Aorta (tissue), 5 donors: ENCODE measurements at places on chromosomes 2 and 18. TPM values are rescaled to one million over a fixed set of nuclear protein-coding genes. Genes with fewer than 3 reads are reported as not detected.
A peak's percentile ranks its signal among the peaks of the same experiment; 100 is the strongest.

GRCh38 chr2:188720811-188721605, 253.2 kb upstream of the COL3A1 start:
- no peak overlapping the region for H3K4me3 ChIP-seq
- no peaks in the 10 kb centered on the region for H3K36me3 ChIP-seq
- no peaks in the 10 kb centered on the region for H3K27me3 ChIP-seq
- no peak for DNase-seq
- no peaks in the 10 kb centered on the region for H3K4me1 ChIP-seq

- no peaks in the 10 kb centered on the region for H3K4me1 ChIP-seq
- no peak overlapping the region for H3K4me3 ChIP-seq
- no peaks in the 10 kb centered on the region for H3K36me3 ChIP-seq
- no peak overlapping the region for H3K27ac ChIP-seq
These were observed 71.2 kb upstream of the CCBE1 start for GRCh38 chr18:59768409-59768808.

GRCh38 chr18:44668270-44668975, 12.3 kb upstream of the SETBP1 start:
- no peaks in the 10 kb centered on the region for H3K27me3 ChIP-seq
- no peak overlapping the region for H3K4me3 ChIP-seq
- H3K36me3 ChIP-seq: no peaks in the 10 kb centered on the region

DNA sequence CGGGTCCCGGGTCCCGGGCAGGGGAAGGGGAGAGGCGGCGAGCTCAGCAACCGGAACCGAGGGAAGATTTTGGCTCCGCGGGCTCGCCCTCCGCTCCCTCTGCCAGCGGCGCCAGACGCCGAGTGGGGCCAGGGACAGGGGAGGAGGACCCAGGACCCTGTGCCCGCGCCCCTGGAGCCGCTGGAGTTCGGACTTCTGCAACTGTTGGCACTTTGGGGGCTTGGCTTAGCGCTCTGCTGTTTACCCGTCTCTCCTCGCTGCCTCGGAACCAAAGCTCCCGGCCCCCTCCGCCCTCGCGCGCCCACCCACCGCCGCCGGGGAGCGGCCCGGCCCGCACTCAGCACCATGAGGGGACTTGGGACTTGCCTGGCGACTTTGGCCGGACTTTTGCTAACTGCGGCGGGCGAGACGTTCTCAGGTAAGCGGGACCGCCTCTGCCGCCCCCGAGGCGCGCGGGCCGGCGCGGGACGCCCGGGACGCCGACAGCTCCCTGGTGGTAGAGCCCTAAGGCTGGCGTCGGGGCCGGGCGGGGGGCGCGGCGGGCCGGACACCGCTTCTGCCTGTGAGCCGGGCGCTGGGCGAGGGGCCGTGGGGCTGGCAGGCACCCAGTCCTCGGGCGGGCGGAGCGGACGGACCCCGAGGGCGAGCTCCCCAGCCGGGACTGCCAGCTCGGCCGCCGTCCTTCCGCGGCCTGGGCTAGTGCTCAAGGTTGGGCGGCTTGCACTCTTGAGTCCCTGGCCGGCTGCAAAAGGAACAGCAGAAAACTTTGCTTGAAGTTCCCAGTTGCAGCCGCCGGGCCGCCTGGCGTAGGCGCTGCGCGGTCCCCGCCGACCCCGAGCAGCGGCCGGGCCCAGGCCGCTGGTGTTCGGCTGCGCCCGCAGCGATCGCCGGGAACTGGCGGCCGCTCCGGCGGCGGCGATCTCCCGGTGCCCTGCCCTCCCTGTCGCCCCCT, 634 bp downstream of the PTPRM start:
- H3K27ac ChIP-seq: peak overlapping the region; percentile 84
- no peaks in the 10 kb centered on the region for H3K27me3 ChIP-seq
- H3K4me1 ChIP-seq: no peaks in the 10 kb centered on the region
- no peaks in the 10 kb centered on the region for H3K36me3 ChIP-seq
- peak; percentile 77 for DNase-seq

DNA sequence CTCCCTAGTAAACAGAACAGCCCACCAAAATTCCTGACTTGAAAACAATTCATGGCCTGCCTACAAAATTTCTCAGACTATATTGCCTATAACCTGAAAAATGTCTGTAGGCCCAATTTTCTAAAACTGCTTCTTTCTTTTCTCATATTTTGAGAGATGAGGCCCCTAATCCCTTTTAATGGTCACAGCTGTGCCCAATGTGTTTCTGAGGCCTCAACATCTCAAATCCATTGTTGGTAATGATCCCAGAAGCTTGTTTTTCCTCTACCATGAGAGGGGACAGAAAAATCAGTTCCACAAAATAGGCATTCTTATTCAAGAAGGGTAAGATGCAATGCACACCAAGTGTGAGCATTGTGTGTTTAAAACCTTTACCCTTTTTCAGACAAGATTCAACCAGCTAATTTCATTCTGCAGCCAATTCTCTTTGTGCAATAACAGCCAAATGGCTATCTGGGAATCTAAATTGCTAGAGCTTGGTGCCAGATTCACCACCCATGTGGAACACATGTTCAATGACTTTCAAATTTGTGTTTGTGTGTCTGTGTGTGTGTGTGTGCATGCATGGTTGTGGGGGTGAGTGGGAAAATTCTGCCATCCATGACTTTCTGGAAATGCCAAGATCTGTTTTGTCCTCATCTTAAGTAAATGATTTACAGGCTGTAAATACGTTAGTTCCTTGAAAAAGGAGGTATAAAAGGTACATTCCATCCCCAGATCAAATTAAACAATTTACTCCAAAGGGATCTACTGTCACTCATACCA, 319.5 kb downstream of the TNS1 start:
- H3K27me3 ChIP-seq: no peaks in the 10 kb centered on the region
- no peak overlapping the region for H3K4me3 ChIP-seq
- H3K4me1 ChIP-seq: peaks cover 3% of the 10 kb centered on the region

DNA sequence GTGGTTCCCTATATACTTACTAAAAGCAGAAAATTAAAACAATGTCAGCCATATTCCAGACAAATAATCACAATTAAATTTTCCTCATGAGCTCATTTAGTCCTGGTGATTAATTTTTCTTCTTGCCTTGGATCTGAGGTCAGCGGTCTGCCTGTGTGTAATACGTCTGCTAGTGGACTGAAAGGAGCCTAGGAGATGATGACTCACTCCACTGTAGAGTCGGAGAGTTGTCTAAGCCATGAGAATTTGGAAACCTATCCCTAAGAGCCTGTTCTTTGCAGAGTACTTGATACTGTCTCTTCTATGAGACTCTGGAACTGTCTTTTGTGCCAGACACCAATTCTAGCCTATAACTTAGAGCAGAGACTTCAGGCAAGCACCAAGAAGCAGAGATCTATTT, 94.2 kb upstream of the RAB27B start:
- no peak overlapping the region for H3K4me3 ChIP-seq
- DNase-seq: no peak
- H3K4me1 ChIP-seq: no peaks in the 10 kb centered on the region
- no peak overlapping the region for H3K27ac ChIP-seq

Gene CDH20
- polyA plus RNA-seq: 0.10 TPM

Gene CXCR2
- polyA plus RNA-seq: 1.1 TPM
